ENCODE measurements at places on chromosomes 16 and 17. TPM values are rescaled to one million over a fixed set of nuclear protein-coding genes. Genes with fewer than 3 reads are reported as not detected.

DNA sequence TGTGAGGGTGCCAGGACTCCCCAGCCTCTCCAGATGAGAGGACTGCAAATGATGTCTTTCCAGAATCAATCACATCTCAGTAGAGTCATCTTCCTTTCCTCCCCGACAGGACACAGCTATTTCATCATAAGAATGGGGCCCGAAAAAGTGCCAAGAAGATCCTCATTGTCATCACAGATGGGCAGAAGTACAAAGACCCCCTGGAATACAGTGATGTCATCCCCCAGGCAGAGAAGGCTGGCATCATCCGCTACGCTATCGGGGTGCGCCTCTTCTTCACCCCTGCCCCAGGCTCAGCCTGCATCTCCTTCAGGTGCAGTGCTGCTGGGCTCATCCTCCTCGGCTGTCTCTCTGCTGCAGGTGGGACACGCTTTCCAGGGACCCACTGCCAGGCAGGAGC lies 14.3 kb downstream of the ITGAD start:
- H3K4me3 ChIP-seq: no peak overlapping the region
- no peaks in the 10 kb centered on the region for H3K27me3 ChIP-seq
- no peaks in the 10 kb centered on the region for H3K36me3 ChIP-seq
- H3K4me1 ChIP-seq: no peaks in the 10 kb centered on the region
- no peak overlapping the region for H3K27ac ChIP-seq

DNA sequence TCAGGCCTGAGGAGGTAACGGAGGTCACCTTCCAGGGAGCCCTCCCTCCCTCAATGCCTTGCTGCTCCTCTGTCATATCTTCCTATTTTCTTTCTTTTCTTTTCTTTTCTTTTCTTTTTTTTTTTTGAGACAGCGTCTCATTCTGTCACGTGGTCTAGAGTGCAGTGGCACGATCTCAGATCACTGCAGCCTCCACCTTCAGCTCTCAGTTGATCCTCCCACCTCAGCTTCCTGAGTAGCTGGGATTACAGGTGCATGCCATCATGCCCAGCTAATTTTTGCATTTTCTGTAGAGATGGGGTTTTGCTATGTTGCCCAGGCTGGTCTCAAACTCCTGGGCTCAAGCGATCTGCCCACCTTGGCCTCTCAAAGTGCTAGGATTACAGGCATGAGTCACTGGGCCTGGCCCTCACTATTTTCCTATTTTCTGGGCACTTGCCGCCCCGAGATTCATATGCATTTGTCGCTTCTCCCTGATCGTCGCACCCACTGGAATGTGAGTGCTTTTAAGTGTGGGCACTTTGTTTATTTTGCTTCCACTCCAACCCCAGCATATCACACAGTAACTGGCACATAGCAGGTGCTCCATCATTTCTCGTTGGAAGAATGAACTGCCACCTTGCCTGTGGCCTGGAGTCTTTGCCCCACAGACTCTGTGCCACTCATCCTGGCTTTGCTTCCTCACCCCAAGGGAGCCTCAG lies 31.7 kb downstream of the CPNE2 start:
- peaks cover 32% of the 10 kb centered on the region for H3K36me3 ChIP-seq
- no peak overlapping the region for H3K27ac ChIP-seq
- H3K4me3 ChIP-seq: no peak overlapping the region

- no peak overlapping the region for H3K27ac ChIP-seq
- peaks cover 17% of the 10 kb centered on the region for H3K4me1 ChIP-seq
- no peak for DNase-seq
- no peaks in the 10 kb centered on the region for H3K27me3 ChIP-seq
- no peak overlapping the region for H3K4me3 ChIP-seq
These were observed 43.4 kb downstream of the SPOP start for GRCh38 chr17:49634485-49634860.

DNA sequence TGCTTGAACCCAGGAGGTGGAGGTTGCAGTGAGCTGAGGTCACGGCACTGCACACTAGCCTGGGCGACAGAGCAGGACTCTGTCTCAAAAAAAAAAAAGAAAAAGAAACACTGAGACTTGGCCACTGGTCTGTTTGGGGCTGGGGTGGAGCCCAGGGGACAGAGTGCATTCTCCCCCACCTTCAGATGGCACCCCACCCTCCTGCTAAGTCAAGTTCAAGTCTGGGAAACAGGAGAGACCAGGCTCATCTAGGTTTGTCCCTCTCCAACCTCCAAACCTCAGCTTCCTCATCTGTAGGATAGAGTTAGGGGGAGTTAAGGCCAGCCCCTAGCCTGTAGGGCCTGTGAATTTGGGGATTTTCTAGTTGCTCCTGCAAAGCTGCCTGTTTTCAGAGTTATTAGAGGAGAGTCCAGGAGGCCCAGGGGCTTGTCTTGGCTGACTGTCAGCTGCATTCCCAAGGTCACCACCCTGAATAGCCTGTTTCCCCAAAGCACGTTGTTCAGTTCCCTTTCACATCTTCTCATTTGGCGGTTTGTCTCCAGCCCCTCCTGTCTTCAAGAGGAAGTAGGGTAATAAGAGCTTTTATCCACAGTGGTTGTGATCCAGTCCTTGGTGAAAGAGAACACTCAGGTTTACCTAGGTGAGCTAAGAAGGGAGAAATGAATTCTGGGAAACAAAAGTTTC lies 2.2 kb downstream of the MT3 start:
- no peak overlapping the region for H3K4me3 ChIP-seq
- no peaks in the 10 kb centered on the region for H3K4me1 ChIP-seq
- peaks cover 18% of the 10 kb centered on the region for H3K27me3 ChIP-seq
- no peaks in the 10 kb centered on the region for H3K36me3 ChIP-seq
- no peak for DNase-seq
- no peak overlapping the region for H3K27ac ChIP-seq

DNA sequence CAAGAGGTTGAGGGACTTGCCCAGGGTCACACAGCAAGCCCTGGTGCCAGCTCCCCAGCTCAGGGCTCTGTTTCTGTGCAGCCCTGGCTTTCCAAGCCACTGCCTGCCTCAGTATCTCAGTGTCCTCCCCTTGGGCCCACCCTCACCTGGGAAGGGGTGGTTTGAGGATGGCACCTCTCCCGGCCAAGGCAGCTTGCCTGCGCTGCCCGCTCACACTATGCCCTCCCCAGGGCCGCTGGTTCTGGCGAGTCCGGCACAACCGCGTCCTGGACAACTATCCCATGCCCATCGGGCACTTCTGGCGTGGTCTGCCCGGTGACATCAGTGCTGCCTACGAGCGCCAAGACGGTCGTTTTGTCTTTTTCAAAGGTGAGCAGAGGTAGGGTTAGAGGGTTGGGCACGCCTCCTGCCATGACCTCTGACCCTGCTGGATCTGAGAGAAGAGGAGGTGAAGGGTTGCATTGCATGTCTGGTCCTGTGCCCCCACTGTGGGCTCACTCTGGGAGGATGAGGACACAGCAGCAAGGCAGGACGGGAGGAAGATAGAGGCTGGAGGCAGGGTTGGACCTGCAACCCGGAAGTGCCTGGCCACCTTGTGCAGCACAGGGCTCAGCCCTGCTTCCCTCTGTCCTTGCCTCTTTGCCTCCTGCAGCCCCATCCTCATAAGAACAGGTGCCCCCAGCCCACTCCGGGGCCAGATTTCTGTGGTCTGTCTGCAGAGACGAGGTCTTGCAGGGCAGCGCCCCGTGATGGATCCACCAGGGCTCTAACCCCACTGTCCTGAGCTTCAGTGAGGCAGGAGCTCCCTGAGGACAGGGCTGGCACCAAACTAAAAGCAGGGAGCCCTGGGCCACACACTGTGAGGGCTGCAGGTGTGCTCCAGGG lies 16.7 kb downstream of the MMP15 start:
- DNase-seq: no peak
- H3K4me3 ChIP-seq: no peak overlapping the region
- H3K36me3 ChIP-seq: no peaks in the 10 kb centered on the region
- no peak overlapping the region for H3K27ac ChIP-seq

DNA sequence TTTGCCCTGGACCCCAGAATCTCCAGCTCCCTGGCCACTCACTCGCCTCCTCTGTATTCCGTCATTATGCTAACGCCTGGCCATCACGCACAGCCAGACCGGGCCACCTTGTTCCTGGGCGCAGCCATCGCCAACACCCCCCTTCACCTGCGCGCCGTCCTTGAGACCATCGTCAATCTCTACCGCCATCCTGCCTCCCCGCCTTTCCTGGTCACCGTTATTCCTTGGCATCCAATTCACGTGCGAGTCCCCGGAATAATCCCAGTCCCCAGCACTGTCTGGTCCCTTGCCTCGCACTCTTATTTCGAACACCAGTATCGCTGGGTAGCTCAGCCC lies 541 bp downstream of the VKORC1 start:
- peak overlapping the region; percentile 62 for H3K4me3 ChIP-seq
- no peaks in the 10 kb centered on the region for H3K27me3 ChIP-seq
- H3K4me1 ChIP-seq: peaks cover 3% of the 10 kb centered on the region
- H3K36me3 ChIP-seq: peaks cover 2% of the 10 kb centered on the region

DNA sequence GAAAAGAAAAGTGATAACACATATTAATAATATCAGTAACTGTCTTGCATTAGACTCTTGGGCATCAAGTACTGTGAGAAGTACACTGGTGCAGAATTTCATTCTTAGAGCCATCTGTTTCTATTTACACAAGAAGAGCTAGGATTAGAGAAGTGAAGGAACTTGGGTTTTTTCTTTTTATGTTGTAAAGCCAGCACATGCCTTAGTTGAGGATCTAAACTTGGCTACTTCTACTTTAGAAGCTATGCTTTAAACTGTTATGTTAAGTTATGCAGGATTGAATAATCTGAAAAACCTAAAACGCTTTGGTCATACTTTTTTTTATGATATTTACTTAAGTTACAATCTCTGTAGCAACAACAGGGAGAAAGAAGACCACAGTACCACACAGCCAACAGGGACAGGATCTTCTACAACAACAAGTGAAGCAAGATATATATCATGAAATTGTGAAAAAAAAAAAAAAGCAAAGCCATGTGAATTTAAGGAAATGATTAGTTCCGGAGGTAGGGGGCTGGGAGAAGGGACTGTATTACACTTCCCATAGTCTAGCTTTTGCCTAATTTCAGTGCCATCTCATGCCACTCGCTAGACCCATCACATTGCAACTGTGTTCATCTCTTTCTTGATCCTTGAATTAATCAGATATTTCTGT lies 305.1 kb upstream of the GOT2 start:
- H3K36me3 ChIP-seq: no peaks in the 10 kb centered on the region
- no peak overlapping the region for H3K27ac ChIP-seq
- no peak for DNase-seq
- H3K4me3 ChIP-seq: no peak overlapping the region
- no peaks in the 10 kb centered on the region for H3K27me3 ChIP-seq
- H3K4me1 ChIP-seq: no peaks in the 10 kb centered on the region

DNA sequence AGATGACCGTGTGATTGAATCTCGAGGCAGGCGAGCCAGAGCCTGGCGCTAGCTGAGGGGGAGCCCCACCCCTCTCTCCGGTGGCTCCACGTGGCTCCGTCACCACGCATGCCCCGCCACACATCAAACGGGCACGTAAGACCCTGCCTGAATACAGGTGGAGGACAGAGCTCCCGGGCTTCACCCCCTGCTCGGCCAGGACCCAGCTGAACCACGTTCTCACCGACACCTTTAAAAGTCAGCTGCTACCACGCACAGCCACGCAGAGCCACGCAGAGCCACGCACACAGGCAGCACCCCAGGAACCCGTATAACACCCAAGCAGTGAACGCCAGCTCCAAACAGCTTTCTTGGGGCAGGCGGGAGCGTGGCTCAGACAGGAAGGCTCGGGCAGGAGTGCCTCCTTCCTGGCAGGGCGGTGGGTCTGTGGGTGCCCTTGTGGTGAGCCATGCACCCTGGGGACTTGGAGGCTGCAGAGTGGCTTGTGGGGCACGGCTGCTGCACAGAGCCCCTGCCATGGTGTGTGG lies 4.4 kb downstream of the TMEM204 start:
- H3K27ac ChIP-seq: no peak overlapping the region
- no peak for DNase-seq
- H3K4me1 ChIP-seq: peaks cover 38% of the 10 kb centered on the region
- no peak overlapping the region for H3K4me3 ChIP-seq
- H3K27me3 ChIP-seq: no peaks in the 10 kb centered on the region
- H3K36me3 ChIP-seq: peaks cover 40% of the 10 kb centered on the region

DNA sequence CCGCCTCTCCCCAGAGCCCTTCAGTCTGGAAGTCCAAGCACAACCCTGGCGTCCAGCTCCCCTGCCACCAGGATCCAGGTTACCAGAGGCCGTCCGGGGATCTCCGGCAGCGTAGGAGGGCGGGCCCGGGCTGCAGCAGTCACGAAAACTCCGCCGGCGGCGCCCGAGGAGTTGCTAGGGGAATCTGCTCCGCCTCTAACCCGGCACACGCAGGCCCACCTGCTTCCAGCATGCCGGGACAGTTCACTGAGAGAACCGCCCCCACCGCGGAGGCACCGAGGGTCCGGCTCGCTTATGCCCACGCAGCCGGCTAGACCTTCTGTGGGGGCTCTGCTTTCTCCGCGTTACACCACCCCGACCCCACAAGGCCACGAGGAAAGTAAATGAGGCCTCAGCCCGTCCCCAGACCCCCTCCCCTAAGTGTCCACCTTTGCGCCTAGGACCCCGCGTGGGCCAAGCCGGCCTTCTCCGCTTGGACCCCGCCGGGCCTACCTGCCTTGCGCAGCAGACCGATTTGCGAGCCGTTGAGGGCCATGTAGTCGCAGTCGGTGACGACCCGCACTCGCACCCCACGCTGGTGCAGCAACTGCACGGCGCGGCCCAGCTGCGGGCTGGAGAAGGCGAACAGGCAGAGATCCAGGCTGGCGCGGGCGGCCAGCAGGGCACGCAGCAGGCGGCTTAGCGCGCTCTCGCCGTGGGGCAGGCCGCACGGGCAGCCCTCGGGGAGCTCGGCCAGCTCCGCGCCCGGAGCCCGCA lies 587 bp downstream of the PLD6 start:
- H3K36me3 ChIP-seq: no peaks in the 10 kb centered on the region
- H3K4me3 ChIP-seq: peak overlapping the region; percentile 36
- H3K27me3 ChIP-seq: no peaks in the 10 kb centered on the region
- H3K27ac ChIP-seq: no peak overlapping the region
- peaks cover 13% of the 10 kb centered on the region for H3K4me1 ChIP-seq

DNA sequence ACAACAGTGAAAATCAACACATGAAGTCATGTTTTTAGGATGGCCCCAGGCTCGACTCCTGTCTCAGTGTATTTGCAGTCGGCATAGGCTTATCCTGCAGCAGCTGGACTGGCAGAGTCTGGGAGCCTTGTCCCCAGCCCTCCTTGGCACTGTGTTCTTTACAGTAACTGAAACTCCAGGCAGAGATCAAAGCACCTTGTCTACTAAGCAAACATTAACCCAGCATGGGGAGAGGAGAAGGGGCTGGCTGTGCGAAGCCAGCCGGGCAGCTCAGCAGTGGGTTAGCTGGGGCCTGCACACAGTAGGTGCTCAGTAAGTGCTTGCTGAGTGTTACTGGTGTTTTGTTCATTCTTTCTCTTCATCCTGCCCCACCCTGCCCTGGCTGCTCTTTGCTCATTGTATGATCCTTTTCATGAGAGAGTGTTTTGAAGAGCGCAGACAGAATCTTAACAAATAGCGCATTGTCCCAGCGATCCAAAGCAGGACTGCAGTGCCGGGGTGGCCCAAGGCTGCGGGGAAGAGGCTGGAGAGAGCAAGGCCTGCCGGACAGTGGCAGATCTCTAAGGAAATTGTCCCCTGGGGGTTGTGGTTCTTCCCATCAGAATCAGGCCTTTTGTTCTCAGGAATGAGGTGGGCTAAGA lies 23.5 kb upstream of the ITGB4 start:
- no peak overlapping the region for H3K4me3 ChIP-seq
- H3K36me3 ChIP-seq: peaks cover 20% of the 10 kb centered on the region
- no peak overlapping the region for H3K27ac ChIP-seq
- peaks cover 63% of the 10 kb centered on the region for H3K4me1 ChIP-seq
- no peak for DNase-seq

- H3K27ac ChIP-seq: no peak overlapping the region
- peaks cover 3% of the 10 kb centered on the region for H3K36me3 ChIP-seq
- no peaks in the 10 kb centered on the region for H3K27me3 ChIP-seq
- no peak overlapping the region for H3K4me3 ChIP-seq
- no peak for DNase-seq
These were observed 55.9 kb upstream of the CLEC18B start for GRCh38 chr16:74477226-74477625.

PRDM7 gene
- not detected for total RNA-seq

IL34 gene
- total RNA-seq: 0.23 TPM

All from endothelial cell of umbilical vein (primary cell).